Jurkat, Clone E6-1 (cell line): ENCODE measurements at places on chromosomes 2 and 18.

DNA sequence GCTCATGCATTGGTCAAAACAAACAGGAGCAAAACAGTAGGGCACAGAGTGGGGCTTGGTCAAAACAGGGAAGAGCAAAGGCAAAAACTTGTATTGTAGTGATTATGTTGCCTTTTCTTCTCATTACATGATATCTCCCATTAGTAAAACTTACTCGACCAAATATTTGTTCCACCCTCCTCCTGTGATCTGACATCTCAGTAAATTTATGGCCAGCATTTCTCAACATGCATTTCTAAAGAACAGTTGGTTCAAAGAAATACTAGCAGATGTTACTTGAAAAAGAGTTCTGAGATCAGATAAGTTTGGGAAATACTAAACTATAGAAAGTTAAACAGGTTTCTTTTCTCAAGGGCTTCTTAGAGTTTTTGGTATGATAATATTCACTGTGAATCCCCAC, 423.1 kb downstream of the FIGN start:
- no peak for DNase-seq

- DNase-seq: no peak
These were observed 18.4 kb downstream of the NCK2 start for GRCh38 chr2:105763076-105763475.

DNA sequence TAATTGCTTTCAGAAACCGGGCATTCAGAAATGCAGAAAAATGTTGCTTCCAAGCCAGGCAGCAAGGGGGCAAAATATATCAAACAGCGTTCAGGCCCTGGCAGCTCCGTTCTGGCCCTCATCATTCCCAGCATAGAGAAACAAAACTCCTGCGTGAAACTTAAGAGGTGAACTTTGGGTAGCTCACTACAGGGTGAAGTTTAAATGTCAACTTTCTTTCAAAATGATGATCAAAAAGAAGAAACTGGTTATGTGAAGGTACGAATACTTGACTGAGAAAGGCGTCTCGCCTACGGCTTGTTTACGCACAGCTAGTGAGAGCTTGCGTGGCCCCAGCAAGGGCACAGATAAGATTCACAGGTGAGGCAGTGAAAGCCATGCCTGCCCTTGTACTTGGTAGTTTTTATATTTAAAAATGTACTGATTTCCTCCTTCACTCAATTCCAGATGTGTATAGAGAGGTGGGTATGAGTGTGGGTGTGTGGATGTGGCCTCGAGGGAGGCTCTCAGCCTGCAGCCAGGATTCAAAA, 127.5 kb downstream of the NFATC1 start:
- peak; percentile 51 for DNase-seq

GRCh38 chr2:217204358-217204757, 344.5 kb upstream of the TNP1 start:
- no peak for DNase-seq

- DNase-seq: no peak
These were observed 1.0 kb downstream of the HDLBP start for GRCh38 chr2:241314226-241315092.

DNA sequence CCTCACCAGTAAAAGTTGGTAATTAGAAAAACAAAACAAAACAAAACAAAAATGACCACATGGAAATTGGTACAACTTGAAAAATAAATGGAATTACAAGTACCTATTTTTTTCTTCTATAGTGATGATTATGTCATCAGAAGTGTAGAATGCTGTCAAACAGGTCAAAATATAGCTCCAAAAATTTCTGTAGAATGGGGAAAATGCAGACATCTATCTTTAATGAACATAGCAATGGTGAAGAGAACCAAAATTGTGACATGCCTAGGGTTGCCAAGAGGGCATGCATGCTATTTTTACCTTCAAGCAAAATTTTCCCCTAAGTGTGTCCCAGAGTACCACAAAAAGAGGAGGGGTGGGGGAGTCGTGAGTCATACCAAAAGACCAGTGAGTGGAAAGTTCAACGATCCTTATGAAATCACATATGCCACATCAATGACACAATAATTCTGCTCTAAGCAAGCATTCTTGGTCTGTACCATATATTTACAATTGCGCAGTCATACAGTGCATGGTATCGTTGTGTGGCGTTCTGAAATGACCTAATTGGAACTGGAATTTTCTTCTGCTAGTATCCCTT, 1436.4 kb downstream of the SUCLG1 start:
- no peak for DNase-seq

DNA sequence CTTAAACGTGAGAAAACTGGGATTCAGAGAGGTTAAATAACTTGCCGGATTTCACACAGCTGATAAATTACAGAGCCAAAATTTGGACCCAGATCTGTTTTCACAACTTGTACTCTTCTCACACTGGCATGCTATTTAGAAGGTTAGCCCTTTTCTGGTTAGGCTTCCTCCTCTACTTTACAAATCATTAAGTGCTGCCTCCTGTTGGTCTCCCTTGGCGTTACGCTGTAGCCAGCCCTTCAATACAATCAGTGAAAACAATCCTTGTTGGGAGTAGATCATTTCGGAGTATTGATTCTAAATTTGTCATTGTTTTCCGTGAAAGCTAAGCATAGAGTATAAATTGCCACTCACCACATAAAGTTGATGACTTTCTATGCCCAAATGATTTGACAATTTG, 153.5 kb downstream of the ARHGAP15 start:
- no peak for DNase-seq

DNA sequence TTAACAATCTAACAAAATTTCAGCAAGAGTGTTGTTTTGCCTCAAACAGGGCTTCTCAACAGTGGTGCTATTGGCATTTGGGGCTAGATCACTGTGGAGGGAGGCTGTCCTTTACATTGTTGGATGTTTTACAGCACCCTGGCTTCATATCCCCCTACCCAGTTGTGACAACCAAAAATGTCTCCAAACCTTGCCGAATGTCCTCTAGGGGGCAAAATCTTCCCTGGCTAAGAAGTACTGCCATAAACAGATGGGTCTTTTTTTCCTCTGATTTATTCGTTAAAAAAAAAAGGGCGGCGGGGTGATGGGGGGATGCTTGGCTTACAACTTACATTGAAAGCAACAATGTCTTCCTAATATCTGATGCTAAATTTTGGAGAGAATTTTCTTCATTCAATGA, 207.6 kb upstream of the CCDC150 start:
- peak; percentile 27 for DNase-seq

- peak; percentile 25 for DNase-seq
These were observed 36.3 kb downstream of the SLC35F5 start for GRCh38 chr2:113720167-113720566.

- no peak for DNase-seq
These were observed 84.9 kb downstream of the ACKR3 start for GRCh38 chr2:236654496-236654895.

DNA sequence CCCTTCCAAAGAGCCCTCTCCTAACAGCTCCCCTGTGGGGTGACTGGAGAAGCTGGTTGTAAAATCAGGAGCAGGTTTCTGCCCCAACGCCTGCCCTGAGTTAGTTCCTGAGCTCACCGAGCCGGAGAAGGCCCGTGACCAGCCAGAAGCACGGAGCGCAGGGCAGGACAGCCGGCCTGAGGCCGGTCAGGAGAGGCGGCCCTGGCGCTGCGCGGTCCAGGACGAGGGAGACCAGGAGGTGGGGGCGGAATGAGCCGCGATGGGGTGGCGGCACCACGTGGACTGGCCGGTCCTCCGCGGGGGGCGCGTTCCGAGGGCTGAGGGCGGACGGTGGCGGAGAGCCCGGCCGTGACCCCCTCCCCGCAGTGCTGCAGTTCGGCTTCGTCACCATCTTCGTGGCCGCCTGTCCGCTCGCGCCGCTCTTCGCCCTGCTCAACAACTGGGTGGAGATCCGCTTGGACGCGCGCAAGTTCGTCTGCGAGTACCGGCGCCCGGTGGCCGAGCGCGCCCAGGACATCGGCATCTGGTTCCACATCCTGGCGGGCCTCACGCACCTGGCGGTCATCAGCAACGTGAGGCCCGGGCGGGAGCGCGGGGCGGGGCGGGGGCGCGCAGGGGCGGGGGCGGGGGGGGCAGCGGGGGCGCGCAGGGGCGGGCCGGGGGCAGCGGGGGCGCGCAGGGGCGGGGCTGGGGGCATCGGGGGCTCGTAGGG, 29.0 kb downstream of the ANO7 start:
- DNase-seq: no peak

- no peak for DNase-seq
These were observed 558 bp upstream of the CEP192 start for GRCh38 chr18:12990641-12990966.

GRCh38 chr2:238401551-238401950, 25.2 kb upstream of the ASB1 start:
- DNase-seq: no peak

- DNase-seq: no peak
These were observed 159.4 kb downstream of the TPO start for GRCh38 chr2:1572638-1573037.

DNA sequence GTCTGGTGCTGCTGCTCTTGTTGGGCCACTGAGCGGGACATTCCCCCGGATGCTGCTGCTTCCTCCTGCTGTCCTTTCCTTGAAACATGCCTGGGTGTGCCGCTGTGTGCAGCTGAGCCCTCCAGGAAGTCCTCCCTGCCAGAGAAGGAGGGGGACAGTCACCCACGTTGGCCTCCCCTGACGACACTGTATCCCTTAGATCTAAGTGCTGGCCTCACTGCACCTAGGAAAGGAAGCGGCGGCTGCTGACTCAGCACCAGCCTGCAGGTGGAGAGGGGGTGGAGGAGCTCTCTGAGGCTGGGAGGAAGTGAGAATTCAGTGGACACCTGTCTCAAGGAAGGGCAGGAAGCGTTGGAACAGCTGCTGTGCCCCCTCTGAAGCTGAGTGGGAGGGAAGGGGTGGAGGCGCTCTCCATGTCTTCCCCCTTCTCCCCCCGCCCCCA, 239.8 kb downstream of the HAUS1 start:
- DNase-seq: peak; percentile 87

GRCh38 chr2:206096876-206097275, 10.9 kb upstream of the INO80D start:
- DNase-seq: no peak

- DNase-seq: peak; percentile 7
These were observed 4.9 kb downstream of the DLGAP1 start for GRCh38 chr18:4450065-4450658.

DNA sequence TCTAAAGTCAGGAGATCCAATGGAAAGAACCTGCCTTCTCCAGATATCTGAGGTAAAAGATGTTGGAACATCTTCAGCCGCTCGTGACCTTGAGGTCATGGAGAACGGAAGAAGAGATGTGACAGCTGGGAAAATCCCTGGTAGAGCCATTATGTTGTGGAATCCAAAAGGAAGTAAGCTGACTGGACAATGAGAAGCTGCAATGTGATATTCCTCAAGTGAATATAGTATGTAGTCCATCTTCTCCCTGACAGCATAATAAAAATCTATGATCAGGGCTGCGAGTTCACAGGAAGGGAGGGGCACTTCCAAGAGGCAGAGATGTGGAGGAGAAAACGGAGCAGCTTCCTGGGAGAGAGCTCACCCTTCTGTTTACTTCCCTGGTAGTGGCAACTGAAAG, 201.0 kb upstream of the SP5 start:
- DNase-seq: no peak

DNA sequence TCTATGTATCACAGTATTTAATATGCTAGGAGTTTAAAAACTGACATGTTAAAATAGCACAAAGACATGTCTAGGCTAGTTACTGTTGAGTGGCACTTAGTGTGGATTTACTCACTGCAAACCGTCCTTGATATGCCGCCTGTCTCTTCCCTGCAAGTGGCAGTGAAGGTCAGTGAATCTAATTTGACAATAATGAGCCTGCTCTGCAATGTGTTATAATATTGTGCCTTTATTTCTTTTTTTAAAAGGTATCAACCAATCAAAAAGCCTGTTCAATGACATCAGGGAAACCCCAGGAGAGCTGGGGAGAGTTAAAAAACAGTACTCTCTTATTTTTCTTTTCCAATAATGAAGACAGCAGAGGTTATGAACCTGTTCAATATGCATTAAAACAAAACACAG, 384.1 kb downstream of the ERBB4 start:
- DNase-seq: no peak

GRCh38 chr2:181810823-181811695, 80.5 kb upstream of the ITPRID2 start:
- DNase-seq: no peak

DNA sequence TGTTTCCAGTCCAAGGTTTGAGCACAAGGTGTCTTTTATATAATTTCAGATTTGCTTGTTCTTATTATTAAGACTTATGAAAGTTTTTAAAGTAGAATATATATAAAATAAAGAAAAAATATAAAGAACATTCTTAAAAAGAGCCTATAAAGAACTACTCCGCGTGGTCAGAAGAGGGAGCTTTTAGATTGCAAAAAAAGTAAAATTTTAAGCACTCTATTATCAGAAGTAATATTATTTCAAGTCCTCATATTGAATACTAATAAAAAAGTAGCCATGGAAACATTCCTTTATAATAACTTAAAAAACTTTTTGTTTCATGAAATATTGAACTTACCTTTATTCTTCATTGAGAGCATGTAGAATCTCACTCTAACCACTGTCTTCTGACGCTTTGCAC, 51.4 kb downstream of the LINC00305 start:
- DNase-seq: no peak

- no peak for DNase-seq
These were observed 47.8 kb downstream of the TMEM17 start for GRCh38 chr2:62458206-62458641.

DNA sequence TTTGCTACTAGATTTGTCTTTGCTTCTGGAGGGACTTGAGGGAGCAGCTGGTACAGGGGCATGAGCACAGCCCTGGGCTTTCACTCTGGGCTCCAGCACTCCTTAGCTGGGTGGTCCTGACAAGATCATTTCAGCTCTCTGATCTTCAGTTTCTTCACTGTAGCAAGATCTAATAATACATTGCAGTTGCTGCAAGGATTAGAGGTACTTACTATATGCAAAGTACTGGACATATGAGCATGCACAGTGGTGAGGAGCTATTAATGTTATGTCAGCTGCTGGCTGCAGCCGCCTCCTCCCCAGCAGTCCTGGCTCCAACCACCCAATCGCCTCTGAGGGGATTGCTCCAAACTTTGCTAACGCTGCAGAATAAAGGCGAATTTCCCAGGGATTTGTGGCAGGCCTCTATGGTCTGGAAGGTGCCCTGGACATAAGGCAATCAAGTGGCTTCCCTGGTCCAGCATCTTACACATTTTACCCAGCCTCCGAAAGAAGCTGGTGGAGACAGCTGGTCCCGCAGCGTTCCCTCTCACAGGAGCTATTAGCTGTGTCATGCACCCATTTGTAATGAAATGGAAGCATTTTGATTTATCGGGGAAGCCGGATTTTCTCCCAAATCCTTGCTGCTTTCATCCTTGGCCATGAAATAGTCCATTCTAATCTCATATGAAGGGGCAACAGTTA, 96.7 kb downstream of the RHOB start:
- DNase-seq: no peak

- no peak for DNase-seq
These were observed 290.3 kb downstream of the CNTNAP5 start for GRCh38 chr2:124315221-124315880.
